ENCODE measurements at places on chromosomes 16 and 17.

DNA sequence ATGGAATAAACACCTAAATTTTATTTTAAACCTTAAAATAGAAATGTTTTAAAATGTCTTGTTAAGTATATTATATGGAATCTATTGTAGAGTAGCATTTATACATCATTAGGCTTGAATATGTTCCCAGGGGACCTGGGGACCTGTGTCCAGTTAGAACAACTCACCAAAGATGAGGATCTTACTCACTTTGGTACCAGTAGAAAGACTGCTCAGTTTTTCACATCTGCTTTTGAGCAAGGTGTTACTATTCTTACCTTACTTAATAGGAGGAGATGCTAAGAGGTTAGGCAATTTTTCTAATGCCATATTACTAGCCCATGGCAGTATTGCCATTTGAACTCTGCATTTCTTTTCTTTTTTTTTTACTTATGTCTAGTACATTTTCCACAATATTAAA is 14.7 kb downstream of the STXBP4 start:
- no peak for DNase-seq

- DNase-seq: peak; percentile 90
Measured at GRCh38 chr16:11621920-11622651, 35.4 kb upstream of the LITAF start.

GRCh38 chr17:58352596-58353388 is 791 bp upstream of the SUPT4H1 start:
- DNase-seq: peak; percentile 90

GRCh38 chr17:66819466-66819865 is 15.5 kb upstream of the CACNG5 start:
- peak; percentile 44 for DNase-seq

DNA sequence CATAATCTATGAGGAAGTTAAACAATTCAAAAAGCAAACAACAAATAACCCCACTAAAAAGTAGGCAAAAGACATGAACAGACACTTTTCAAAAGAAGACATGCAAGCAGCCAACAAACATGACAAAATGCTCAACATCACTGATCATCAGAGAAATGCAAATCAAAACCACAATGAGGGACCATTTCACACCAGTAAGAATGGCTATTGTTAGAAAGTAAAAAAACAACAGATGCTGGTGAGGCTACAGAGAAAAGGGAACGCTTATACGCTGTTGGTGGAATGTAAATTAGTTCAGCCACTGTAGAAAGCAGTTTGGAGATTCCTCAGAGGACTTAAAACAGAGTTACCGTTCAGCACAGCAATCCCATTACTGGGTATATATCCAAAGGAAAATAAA is 24.4 kb downstream of the TNFRSF13B start:
- no peak for DNase-seq

- peak; percentile 93 for DNase-seq
Measured at GRCh38 chr17:49035470-49036269, 38.5 kb downstream of the IGF2BP1 start.

DNA sequence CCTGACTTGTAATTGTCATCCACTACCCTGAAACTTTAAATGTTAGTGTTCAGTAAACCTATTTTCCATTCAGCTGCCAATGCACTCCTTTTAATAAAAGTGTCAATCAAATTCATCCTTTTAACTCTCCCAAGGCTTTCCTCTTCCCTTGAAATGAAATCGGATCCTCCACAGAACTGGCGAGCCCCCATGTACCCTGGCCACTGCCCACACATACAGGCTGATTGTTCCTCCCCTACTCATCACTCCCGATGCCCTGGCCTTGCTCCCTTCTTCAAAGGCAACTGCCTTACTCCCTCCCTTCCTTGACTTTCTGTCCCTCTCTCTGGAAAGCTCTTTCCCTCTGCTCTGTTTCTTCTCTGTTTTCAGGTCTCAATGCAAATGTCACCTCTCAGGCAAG is 7.6 kb downstream of the KRT33A start:
- DNase-seq: peak; percentile 35

DNA sequence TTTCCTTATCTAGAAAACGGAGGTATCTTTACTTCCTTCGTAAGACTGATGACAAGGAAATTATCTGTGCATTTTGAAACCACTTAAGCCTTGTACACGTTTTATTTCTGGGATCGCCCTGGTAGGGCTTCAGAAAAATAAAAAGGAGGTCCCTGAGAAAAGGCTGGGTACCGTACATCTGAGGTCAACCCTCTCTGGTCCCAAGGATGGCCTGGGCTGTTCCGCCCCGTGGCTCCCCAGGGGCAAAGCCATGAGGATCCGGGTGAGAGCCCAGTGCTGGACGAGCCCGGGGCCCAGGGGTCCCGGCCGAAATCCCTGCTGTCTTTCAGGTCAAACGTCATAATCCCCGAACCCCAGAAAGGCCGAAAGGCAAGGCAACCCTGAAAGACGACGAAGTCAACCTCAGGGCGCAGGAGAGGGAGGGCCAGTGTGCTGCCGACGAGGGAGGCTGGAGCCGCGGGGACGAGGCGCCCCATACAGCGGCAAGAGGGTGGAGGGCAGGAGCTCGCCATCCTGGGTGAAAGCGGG is 656 bp upstream of the FUS start:
- peak; percentile 90 for DNase-seq

DNA sequence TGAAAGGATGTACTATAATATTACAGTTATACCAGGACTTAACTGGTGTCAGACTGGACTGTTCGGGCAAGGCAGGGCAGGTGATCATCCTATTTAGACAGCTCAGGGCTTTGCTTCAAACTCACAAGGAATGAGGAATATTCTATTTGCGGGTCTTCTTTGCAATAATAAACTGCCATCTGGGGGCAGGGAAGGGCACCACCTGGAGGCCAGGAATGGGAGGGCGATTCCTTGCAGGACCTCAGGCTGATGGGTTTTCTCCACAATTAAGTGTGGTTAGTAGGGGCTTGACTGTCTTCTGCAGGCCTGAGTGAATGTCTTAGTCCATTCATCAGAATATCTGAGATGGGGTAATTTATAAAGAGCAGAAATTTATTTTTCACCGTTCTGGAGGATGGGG is 424.1 kb downstream of the CA10 start:
- no peak for DNase-seq

GRCh38 chr16:81514041-81514559 is 69.5 kb downstream of the CMIP start:
- DNase-seq: peak; percentile 68

DNA sequence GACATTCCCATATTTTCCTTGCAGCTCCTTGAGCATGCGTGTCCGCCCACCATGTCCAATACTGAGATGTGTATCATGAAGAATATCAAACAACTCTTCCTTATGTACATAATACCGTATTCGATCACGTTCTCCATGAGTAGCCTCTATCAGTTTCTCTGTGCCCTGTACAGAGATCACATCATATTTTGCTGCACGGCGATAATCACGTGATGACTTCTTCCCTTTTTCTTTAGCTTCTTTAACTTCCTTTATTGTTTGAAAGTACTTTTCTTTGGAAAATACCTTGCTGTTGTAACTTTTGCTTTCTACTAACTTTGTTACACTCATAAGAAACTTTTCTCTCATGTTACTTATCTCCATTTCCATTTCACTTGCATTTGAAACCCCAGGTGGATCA is 6.6 kb downstream of the KRABD2 start:
- DNase-seq: no peak

DNA sequence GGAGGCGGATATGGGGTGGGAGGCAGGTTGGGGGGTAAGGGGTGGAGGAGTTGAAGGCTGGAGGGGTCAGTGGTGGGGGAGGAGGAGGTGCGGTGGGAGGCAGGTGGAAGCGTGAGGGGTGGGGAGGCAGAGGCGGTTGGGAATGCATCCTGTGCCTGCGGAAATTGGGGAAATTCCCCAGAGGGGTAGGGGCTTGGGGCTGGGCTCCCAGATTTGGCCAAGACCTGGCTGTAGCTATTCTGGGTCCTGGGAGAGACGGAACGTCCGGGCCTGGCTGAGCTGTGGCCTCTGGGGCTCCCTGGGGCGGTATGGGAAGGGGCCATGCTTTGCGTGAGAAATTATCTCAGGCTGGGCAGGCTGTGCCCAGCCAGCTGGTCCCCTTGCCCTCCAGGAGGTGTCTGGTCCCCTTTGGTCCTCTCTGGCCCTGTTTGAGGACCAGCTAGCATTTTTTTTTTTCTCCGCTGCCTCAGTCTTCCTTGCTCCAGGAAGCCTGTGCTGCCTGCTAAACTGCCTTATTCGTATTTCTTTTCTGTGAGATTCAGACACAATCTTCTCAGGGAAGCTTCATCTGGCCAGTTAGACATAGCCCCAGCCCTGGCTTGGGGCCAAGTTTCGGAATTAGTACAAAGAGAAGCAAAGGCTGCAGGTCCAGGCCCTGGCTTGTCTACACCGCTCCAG is 7.3 kb upstream of the TRPV2 start:
- peak; percentile 59 for DNase-seq
